A549 treated with CpdA at 1 μM for 4 hours (cell line): ENCODE measurements at places on chromosomes 6 and 20. TPM values are rescaled to one million over a fixed set of nuclear protein-coding genes. Genes with fewer than 3 reads are reported as not detected.

Gene OGFRL1
- 5.6 to 10.1 TPM (median 6.1 TPM) in 5 replicates for total RNA-seq

Gene IP6K3
- 0.05 to 0.14 TPM (median 0.09 TPM) in 3 of 5 replicates, not detected in the others for total RNA-seq

Gene AARS2
- 6.1 to 9.2 TPM (median 6.9 TPM) in 5 replicates for total RNA-seq

Gene LTB
- total RNA-seq, result 0.27 to 0.39 TPM (median 0.35 TPM) in 5 replicates

Gene GRIK2
- 0.12 to 0.38 TPM (median 0.22 TPM) in 5 replicates for total RNA-seq

Gene TINAG
- total RNA-seq, result 0.08 to 0.59 TPM in 2 of 5 replicates, not detected in the others

Gene GLO1
- 89.6 to 95.3 TPM (median 93.0 TPM) in 5 replicates for total RNA-seq
